ENCODE measurements at places on chromosomes 16 and 17.

- DNase-seq: no peak
Measured at GRCh38 chr17:40243761-40244160, 24.7 kb downstream of the WIPF2 start.

- DNase-seq: no peak
Measured at GRCh38 chr17:40071313-40072039, 8.7 kb downstream of the THRA start.

GRCh38 chr17:1002771-1003555, 6.0 kb downstream of the TIMM22 start:
- DNase-seq: no peak

DNA sequence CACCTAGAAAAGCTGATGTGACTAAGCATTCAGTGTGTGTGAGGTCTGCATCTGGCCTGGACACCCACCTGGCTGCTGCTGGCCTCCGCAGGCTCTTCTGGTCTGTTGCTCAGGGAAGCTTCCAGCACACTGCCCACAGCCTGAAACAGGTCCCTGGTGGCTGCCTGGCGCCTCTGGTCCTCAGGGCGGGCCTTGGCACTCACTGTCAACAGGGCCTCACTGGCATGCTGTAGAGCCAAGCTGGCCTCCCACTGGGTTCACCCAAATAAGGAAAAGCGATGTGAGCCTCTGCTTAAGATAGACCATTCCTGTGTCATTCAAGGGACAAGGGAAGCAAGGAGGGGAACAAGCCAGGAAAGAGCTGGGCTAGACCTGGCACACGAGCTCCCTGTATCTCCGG, 70.6 kb upstream of the BCO1 start:
- no peak for DNase-seq

GRCh38 chr16:63617047-63617989, 1504.5 kb downstream of the CDH11 start:
- DNase-seq: no peak

GRCh38 chr17:54968988-54969332, 395 bp downstream of the STXBP4 start:
- DNase-seq: no peak
